Erythroblast (primary cell): ENCODE measurements at places on chromosomes 4 and X.

DNA sequence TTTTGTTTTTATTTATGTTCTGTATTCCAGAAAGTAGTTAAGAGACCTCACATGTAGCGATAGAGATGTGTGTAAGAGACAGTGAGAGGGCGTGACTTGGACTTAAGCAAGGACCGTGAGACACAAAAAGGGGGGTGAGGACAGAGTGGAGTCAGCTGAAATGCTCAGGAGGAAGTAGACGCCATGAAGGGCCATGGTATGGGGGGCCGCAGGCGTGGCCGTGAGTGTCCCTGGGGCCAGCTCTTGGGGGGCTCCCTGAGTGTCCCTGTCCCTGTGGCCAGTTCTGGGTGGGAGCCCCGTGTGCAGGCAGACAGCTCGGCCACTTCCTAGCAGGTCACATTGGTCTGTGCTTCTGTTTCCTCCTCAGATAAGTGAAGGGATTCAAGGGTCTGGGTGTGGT lies 23.0 kb upstream of the MSANTD1 start:
- DNase-seq, result no peak

DNA sequence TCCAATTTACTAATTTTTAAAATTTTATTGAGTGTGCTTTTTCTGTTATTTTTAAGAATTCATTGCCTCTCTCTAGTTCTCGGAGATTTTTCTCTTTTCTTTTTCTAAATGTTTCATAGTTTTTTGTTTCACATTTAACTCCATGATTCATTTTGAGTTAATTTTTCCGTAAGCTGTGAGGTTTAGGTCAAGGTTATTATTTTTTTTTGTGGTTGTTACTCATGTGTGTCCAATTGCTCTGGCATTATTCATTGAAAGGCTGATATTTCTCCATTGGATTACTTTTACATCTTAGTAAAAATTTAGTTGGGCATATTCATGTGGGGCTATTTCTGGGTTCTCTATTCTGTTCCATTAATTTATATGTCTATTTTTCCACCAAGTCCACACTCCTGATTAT lies 220.8 kb downstream of the MID1IP1 start:
- DNase-seq, result no peak

DNA sequence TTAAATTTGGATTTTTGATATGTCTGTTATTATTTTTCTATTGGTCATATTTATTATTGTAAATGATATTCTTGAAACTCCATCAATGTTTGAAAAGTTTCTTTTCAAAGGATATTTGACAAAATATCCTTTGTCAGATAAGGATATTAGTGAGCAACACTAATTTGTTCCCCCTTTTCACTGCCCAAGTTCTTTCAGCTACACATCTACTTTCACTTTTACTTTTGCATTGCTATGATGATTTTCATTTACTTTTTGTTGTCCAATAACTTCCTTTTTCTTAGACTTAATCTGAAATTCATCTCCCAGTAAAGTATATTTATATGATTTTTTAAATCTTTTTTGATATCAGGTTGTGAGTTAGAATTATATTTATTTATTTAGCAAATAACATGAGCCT lies 542.3 kb upstream of the ADGRL3 start:
- no peak for DNase-seq

- DNase-seq, result no peak
These were observed 149.4 kb upstream of the PSAPL1 start for GRCh38 chr4:7584098-7584497.

DNA sequence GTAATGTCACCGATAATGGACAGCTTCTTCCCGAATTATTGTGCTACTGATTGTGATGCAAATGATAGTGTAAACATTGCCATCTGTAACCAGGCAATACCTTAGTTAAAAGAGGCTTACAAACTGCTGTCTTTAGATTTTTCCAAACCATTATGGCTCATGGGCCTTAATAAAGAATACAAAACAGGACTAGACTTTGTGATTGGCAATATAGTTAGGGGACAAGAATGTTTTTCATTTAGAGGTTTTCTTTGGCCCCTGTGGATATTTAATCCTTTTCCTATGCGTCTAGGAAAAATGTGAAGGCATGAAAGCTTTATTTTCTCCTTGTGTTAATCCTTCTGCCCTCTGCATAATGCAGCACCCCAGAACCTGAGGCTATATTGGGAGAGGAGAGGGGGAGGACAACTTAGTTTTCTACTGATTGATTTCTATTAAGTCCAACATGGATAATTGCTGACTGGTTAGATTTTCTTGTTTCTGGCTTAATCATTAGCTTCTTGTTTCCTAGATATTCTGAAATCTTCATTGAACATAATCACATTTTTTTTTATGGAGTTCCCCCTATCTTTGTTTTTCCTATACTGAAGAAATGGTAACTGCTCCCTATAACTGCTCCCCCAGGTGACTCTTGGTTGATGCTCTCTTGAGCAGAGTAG lies 1.9 kb downstream of the PRPS1 start:
- DNase-seq, result no peak
